ENCODE measurements at places on chromosomes 1 and 21.

DNA sequence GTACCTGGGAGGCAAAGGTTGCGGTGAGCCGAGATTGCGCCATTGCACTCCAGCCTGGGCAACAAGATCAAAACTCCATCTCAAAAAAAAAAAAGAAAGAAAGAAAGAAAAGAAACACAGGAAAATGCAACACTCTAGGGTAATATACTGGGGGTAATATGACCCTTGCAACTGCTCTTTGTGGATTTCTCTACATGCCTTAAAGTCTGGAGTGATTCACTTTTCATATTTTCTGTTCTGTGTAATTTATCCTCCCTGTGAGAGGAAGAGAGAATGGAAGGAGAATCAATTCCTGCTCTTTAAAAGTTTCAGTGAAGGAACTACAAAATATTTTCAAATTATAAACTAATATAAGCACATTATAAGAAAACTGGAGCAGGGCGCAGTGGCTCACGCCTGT is 22.7 kb downstream of the RIT1 start:
- DNase-seq = no peak

DNA sequence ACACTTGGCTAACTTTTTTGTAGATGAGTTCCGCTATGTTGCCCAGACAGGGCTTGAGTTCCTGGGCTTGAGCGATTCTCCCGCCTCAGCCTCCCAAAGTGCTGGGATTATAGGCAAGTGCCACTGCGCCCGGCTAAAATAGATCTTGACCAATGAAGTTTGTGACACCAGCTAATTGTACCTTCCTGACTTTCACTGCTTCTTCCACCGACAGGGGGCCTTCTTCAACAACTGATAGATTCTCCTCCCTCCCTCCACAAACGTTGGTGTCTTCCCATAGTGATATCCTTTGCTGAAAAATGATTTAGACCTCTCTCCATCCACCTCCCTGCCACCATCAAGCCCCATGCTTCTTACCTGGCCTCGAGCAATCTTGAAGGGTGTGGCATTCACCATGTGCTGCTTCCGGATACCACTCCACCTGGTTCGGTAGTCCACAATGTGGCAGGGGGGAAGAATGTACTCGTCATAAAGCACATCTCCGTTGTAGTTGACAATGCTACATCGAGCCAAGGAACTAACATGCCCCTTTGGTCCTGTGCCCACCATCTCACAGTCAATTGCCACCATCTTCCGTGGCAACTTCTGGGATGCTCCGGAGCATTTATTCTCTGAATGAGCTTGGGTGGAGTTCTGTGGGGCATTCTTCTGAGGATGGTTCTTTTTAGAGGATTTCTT is 1.6 kb upstream of the METTL25B start:
- DNase-seq = no peak

DNA sequence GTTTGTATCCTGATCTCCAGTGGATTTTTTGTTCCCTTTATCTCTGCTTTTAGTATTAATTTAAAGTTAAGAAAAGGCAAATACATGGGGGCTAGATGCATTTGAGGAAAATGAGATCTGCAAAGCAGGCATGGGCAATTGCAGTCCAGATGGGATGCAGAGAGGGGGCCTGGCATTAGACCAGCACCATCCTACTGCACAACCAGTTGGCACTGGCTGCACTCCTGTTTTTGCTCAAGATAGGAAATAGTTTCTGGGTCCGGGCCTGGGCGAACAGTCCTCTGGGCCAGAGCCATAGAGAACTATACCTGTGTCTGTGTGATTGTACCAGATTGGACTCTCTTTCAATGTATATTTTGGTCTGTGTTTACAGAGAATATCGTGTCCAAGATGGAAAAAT is 34.0 kb upstream of the LEPR start:
- no peak for DNase-seq

DNA sequence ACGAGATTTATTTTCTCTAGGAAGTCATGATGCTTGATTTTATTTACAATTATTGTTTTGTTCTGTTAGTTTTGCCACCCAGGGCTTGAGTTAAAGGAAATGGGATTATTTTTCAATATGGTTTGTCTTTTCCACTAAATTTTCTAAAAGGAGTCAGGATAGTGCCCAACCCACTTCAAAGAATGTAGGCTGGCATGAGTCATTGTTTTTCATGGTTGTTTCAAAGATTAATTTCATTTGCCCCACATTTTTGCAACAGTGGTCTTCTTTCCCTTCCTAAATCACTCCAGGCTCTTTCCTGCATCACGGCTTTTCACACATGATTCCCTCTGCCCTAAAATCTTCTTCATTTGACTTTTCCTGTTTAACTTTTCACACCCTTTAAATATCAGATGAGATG is 2.5 kb downstream of the SLAMF6 start:
- no peak for DNase-seq

- no peak for DNase-seq
Measured at GRCh38 chr1:11967028-11967547, 13.2 kb upstream of the MFN2 start.

GRCh38 chr1:246083416-246083815 is 423.7 kb downstream of the SMYD3 start:
- no peak for DNase-seq

GRCh38 chr1:113760102-113761080 is 1.1 kb upstream of the PHTF1 start:
- no peak for DNase-seq

DNA sequence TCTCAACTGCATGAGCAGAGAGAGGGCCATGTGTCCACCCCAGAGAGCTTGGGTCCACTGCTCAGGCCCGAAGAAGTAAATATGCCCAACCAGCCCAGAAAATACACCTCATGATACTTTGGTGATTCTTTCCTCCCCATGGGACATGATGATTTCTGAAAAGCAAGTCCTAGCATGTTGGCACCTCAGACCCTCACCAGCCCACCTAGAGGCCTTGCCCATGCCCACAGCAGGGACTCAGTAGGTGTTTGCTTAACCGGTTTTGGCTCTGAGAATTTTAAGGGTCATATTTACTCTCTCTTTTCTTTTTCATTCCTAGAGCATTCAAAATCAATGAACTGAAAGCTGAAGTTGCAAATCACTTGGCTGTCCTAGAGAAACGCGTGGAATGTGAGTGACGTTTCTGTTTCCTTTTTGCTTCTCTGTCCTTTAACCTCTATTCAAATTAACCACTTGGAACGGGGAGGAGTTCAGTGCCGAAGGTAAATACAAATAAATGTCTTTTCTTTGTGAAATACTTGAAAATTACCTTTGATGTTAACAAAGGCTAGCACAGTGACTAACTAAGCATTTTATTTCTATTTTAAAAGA is 79.7 kb downstream of the PDE9A start:
- no peak for DNase-seq

DNA sequence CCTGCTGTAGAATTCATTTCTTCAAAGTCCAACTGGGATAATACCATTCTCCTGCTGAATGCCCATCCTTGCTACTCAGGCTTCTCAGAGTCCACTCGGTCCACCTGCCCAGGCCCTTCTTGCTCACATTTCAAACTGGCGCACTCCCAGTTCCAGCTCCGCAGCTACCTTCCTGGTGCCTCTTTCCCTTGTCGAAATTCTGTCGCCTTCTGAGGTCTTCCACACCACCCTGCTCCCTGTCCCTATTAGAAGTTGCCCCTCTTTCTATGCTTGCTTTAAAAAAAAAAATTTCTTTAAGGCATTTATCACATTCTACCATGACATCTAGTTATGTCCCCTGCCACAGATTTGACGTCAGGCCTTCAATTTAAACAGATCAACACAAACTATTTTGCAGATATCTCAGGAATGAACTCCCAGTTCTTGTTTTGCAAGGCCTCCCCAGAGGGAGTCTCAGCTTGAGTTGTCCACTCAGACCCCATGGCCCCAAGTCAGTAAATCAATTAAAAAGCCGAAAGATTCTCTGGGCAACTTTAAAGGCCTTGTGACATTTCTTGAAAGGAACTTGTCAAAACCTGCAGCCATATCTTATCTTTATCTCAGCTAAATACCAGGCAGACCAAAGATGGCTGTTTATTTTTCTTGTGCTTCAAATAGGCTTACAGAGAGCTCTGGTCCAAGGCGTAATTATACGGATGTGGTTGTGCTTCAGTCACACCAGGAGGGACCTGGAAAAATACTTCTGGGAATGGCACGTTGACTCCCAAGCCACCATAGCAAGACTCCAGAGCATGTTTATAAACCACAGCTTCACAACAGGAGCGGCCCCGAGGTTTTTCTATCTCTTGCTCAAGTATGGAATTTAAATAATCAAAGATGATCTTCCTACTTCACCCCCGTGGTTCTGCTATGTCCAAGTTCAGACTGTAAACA is 2.2 kb downstream of the FAM89A start:
- no peak for DNase-seq

All from stimulated activated CD4-positive, alpha-beta T cell treated with anti-CD3 and anti-CD28 coated beads, Interleukin-1b, Interleukin-23, amount 100 ng/mL, for 1 hour (primary cell).